ENCODE measurements at places on chromosomes 6 and 20.

DNA sequence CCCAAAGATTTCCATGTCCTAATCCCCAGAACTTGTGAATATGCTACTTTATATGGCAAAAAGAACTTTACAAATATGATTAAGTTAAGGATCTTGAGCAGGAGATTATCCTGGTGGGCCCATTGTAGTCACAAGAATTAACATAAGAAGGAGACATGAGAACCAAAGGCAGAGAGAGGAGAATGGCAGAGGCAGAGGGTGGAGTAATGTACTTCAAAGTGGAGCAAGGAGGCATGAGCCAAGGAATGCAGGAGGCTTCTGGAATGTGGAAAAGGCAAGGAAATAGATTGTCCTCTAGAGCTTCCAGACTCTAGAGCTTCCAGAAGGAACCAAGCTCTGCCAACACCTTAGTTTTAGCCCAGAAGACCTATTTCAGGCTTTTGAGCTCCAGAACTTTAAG, 147.4 kb downstream of the MOXD1 start:
- no peak for DNase-seq

GRCh38 chr20:10806539-10806938, 132.7 kb upstream of the JAG1 start:
- no peak for DNase-seq

GRCh38 chr6:107662333-107662732, 161.8 kb downstream of the SCML4 start:
- DNase-seq = no peak

GRCh38 chr6:53639520-53639919, 26.0 kb downstream of the KLHL31 start:
- no peak for DNase-seq

GRCh38 chr6:156942266-156942665, 165.1 kb downstream of the ARID1B start:
- DNase-seq = no peak

All from right renal pelvis (tissue), 4 donors.